ENCODE measurements at places on chromosomes 5 and 9.

DNA sequence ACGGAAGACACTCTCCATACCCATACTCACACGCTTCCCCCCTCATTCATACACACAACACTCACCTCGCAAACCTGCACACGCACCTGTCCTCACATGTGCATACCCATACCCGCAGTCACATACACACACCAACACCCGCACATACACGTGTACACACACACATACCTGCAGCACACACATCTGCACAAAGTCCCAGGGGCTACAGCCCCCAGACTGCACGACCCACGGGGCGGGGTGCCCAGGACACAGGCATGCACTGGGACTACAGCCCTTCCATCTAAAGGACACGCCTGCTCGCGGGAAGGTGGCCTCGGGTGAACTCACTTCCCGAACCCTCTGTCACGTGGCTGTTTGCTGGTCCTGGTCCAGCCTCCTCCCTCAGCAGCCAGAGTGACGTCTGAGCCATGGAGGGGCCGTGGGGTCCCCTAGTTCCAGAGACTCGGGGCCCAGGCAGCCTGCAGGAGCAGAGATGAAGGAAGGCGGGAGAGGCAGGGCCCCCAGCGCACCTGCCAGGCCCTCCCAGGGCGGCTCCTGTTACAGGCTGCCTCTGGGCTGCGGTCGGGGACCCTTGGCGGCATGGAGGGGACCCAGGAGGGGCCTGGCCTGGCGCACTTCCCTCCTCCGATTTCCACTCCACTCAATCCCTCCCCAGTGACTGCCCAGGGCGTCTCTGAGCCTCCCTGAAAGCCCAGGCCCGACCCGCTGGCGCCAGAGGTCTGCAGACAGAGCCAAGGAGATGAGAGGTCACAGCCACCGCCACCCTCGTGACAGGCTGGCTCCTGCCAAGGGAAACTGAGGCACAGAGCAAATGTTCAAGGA is 8.1 kb downstream of the SLC12A7 start:
- DNase-seq: no peak

DNA sequence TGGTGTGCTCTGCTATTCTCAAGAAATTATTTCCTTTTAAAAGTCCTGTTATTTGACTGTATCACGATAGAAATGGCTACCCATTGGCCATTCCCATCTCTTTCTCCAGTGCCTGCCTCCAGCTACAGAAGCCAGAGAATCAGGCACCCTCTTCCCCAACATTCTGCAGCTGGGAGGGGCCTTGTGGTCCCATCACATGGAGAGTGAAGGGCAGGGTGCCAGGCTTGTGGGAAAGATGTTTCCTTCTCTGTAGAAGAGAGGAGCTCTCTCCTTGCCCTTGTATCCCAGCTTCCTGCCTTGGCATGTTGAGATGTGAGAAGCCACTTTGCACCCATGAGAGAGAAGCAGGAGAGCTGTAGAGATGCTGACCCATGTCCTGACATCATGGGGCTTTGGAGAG is 465.0 kb downstream of the MTRR start:
- DNase-seq: no peak

DNA sequence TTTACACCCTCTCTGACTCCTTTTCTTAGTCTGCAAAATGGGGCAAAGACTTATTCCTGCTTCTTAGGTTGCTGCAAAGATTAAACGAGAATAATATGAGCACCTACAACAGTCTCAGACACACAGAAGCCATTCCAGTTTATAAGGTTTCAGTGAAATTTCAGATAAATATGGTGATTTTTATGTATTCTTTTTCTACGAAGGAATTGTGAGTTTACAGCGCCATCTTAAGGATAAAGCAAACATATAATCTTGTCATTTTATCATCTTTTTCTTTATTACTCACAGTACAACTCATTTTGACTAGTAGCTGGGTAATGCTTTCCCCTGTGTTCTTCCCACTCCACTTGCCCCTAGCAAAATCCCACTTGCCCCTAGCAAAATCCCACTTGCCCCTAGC is 29.2 kb upstream of the SMC5 start:
- no peak for DNase-seq

DNA sequence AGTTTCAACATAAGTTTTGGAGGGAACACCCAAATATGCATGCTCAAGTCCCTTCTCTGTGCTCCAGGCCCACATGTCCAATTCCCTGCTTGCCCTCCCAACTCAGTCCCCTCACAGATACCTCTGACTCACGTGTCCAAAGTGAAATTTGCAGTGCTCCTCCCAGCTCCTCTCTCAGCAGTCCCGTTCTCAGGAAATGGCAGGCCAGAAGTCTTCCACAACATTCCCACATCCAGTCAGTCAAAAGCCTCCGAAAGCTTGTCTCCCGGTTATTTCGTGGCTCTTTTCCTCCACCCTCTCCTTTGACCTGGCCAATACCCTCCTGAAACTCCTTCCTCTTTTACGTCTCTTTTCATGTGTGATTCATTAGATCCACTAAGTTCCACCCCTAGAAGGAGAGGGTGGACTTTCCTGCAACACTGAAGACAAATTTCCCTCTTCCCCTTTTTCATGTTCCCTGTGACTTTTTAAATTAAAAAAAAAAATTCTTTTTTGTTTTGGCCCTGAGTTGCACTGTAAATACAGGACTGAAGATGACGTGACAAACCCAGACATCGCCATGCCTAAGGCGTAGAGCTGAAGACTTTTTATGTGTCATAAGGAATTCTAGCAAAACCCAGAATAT is 12.8 kb upstream of the MGAT1 start:
- DNase-seq: no peak

GRCh38 chr5:116564756-116565490 is 9.7 kb downstream of the SEMA6A start:
- DNase-seq: no peak

DNA sequence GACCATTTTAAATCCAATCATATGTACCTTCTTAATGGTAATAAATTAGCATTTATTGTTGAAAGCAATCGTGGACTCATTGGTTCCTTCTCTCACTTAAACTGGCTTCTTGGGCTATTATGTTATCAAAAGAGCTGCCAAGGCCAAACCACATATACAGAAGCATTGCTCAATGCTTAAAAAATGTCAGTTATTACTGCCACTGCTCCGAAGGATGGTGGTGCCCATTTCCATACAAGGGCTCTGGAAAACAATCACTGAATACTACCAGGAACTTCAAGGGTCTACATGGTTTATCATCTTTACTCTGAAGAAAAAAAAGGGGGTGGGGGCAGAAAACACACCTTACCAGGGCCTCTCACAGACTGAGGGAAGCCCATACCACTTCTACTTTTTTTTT is 104.3 kb downstream of the GNAQ start:
- DNase-seq: no peak

- no peak for DNase-seq
Observed at GRCh38 chr5:9428272-9428671, 117.6 kb downstream of the SEMA5A start.

- DNase-seq: no peak
Observed at GRCh38 chr9:137542486-137542885, 7.7 kb downstream of the PNPLA7 start.

DNA sequence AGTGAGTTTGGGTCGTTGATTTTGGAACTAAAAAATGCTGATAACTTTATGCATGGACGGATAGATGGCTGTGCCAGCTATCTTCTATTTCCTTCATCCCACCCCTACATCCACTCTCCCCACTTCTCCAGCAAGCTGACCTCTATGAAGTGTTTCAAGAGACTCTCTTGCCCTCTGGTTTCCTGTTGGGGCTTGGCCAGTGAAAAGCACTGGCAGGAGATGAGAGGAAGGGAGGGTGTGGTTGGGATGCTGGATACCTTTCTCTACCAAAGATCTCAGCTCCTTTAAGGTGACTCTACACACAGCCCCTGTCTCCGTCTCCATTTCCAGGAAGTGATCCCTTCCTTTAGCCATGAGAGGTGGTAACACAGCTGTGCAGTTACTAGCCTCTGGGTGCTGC is 30.0 kb upstream of the JMY start:
- no peak for DNase-seq

GRCh38 chr5:56595566-56595965 is 219.8 kb upstream of the MAP3K1 start:
- DNase-seq: no peak

DNA sequence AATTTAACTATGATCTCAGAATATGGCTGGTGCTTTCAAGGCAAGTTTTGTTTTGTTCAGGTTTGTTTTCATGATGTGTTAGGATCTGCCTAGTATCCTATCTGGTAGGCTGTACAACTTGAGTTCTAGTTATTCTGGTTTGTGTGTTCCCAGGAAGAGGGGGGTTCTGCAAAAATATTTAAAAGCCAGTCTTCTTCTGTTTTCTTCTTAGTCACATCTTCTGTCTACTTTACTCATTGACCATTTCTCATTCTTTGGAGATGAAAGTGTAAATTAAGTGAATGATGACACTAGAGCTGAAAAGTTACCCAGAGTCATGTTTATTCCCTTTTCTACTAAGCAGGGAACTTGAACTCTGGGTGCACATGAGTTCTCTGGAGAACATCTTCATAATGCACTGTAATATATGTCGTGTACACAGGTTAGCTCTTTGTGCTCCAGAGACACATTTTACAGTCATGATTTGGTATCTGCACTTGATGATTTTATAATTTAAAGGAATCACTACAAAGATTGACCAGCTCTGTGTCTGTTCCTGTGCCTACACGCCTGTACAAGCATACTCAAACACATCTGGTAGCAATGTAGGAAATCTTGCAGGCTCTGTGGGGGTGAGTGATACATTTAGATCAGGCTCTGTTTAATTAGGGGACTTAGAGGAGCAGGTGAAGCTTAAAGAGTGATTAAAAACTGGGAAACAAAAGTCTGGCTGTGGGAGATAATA is 5.0 kb downstream of the SMAD5 start:
- no peak for DNase-seq

GRCh38 chr5:178234750-178235587 is 2.4 kb upstream of the PHYKPL start:
- DNase-seq: peak; percentile 78

DNA sequence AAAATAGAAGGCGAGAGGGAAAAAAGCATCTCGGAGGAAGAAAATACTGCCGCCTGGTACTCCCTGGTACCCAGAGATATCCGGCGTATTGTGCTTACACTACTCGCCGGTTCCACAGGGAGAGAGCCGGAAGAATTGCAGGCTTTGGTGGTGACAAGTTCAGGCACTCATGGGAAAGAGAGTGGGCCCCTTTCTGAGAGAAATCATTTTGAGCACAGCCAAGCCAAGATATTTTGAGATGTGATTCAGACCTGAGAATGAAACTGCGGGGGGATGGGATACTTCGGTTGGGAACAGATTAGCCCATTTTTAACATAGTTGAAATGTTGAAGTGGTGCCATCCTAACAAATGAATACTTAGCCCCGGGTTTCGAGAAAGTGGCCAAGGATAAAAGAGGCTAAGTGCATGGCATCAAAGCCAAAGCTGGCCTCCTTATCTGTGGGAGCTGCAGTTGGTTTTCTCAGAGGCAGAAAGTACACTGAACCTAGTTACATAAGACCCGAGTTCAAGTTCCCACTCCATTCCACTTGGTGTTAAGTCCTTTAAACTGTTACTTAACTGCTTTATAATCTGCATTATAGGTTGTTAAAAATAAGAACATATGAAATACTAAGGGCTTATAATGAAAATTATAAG is 62.7 kb downstream of the SLC1A3 start:
- no peak for DNase-seq

GRCh38 chr5:143562935-143563334 is 159.4 kb upstream of the NR3C1 start:
- DNase-seq: no peak

- DNase-seq: no peak
Observed at GRCh38 chr5:135025730-135026644, 8.0 kb downstream of the PITX1 start.

DNA sequence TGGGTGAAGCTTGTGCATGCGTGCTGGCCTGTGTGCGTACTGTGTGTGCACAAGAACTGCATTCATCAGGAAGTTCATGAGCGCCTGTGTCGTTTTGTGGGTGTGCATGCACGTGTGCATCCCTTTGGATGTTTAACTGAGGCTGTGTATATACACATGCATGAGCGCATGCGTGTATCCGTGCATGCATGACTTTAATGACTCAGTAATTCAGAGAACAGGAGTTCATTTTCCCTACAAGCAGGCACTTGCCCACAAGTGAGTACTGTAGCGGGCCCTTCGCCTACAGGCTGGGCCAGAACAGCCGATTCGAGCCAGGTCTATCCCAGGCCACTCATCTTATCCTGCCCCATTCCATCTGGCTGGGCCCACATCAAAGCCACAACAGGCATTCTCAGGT is 29.8 kb downstream of the CORO2A start:
- no peak for DNase-seq

- no peak for DNase-seq
Observed at GRCh38 chr9:128404560-128404959, 16.1 kb upstream of the CERCAM start.

GRCh38 chr5:16615741-16616535 is 859 bp downstream of the RETREG1 start:
- peak; percentile 6 for DNase-seq
